ENCODE measurements at places on chromosomes 2 and 18.

GRCh38 chr2:52264488-52264887 lies 1232.6 kb upstream of the NRXN1 start:
- no peak for DNase-seq

GRCh38 chr2:95574506-95574905 lies 17.3 kb upstream of the TRIM43 start:
- no peak for DNase-seq

GRCh38 chr2:40396124-40396523 lies 55.8 kb downstream of the SLC8A1 start:
- no peak for DNase-seq

- DNase-seq, result no peak
These were observed 37.5 kb downstream of the TTC39C start for GRCh38 chr18:24052053-24052452.

DNA sequence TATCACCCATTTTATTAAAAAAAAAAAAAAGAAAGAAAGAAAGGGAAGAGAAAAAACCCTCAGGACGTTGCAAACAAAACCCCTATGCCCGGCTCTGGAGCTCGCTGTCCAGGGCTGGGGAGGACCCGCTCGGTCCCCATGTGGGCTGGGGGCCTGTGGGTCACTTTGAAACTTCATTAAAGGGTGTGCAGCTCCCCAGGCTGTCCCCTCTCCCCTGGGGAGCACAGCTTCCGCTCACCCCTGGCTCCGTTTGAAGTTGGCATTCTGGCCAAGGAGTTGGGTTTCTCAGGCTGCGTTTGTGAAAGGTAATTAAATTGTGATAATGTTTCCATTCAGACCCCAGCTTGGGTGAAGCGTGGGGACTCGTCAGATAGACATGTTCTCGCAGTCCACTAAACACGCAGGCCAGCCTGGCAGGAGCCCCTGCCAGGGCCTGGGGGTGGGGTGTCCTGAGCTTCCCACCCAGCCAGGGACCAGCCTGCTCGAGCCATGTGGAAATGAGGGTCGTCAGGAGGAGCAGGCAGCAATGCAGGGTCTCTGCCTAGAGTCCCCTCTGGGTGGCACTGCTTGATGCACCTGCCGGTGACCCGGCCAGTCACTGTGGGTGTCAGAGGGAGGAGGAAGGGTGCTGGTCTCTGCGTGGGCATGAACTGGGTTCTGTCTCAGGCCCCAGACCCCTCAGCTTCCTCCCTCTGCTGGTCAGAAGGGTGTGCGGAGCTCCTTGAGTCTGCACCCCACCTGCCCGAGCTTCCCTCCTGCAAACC lies 166.2 kb downstream of the INHBB start:
- DNase-seq, result no peak
